ENCODE measurements at places on chromosomes 11 and 22.

DNA sequence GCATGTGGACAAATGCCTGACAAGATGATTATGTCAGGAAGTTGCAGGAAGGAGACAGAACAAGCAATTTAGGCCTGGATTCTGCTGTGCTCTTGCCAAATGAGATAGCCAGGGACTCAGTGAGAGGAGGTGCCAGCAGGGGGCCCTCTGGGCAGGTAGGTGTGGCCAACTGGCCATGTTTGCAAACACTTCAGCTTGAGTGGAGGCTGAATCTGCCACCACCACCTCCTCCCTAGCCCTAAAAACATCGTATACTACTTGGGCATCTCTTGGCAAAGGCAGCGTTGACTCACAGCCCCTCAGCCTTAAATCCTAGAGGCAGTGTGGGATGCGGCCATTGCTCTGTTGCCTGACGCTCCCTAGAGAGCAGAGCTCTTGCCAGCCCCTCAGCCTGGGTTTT, 95.1 kb upstream of the PLET1 start:
- DNase-seq: no peak

DNA sequence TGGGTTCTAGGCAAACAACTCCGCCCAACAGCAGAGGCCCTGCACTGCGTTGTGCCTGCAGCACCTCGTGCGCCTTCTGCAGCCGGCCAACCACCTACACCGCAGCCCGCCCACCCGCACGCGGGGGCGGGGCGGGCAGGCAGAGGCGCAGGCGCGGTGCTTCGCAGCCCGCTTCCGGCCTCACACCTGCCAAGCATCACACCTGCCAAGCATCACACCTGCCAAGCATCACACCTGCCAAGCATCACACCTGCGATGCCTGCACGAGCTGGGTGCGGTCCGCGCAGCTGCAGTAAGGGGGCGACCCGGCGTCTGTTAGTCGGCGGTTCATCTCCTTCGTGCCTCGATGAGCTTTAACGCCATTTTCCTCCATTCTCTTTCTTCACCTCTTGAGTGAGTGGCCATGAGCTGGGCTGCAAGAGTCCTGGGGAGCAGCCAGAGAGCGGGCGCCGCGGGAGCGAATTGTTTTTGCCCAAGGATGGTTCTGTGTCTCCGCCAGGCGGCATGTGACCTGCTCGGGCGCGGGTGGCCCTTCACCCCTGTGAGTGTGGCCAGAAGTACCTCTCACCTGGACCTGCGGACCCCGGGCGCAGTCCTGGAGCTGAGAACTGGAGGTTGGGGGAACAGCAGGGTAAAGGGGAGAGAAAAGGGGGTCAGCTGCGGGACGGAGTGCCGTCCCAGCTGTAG, at the start of gene LDHAL6A:
Gene LDHAL6A (plus strand): TSS at position 171 of the 687 bp plus-strand sequence. CDS start 825 bp downstream, outside the sequence.
- no peak for DNase-seq

DNA sequence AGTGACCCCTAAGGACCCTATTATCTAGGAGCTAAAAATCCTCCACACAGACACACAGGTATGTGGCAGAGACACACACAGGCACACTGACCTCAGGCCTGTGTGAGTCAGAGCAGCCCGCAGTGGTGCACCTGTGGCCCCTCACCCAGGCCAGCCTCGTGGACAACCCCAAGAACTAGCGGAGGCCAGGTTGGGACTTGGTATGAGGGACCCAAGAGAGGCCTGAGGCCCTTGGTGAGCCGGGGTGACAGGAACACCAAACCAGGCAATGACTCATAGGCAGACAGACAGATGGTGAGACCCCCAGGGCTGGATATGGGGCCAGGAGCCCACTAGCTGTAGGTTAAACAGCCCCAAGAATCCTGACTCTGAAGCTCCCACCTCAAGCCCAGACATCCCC, 6.0 kb downstream of the CASTOR1 start:
- DNase-seq: no peak

DNA sequence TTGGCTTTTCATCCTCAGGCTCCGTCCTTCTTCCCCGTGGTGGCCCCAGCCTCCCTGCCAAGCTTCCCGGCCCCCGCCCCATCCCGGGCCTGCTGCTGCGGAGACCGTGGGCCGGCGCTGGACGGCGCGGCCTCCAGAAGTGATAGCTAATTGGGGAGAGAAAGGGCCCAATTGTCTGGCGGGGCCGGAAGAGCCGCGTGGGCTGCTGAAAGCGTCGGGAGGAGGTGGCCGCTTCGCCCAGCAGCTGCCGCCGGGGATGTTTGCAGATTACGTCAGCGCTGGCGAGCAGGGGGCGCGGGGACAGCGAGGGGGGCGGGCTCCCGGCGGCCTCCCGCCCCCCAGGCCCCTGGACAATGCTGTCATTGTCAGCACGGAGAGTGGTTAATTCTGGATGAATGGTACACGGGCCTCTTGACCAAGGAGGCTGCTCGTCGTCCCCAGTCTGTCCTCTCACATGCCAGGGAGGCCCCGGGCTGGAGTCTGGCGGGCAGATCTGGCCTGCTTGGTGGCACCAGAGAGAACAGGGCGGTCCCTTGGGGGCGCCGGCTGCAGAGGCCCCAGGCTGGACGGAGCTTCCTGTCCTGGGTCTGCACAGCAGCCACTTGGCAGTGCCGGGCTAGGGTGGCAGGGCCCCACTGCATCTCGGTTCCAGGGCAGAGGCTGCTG, 1.6 kb downstream of the SMIM38 start:
- no peak for DNase-seq

GRCh38 chr11:2194877-2195755, 23.5 kb upstream of the TH start:
- peak; percentile 37 for DNase-seq

DNA sequence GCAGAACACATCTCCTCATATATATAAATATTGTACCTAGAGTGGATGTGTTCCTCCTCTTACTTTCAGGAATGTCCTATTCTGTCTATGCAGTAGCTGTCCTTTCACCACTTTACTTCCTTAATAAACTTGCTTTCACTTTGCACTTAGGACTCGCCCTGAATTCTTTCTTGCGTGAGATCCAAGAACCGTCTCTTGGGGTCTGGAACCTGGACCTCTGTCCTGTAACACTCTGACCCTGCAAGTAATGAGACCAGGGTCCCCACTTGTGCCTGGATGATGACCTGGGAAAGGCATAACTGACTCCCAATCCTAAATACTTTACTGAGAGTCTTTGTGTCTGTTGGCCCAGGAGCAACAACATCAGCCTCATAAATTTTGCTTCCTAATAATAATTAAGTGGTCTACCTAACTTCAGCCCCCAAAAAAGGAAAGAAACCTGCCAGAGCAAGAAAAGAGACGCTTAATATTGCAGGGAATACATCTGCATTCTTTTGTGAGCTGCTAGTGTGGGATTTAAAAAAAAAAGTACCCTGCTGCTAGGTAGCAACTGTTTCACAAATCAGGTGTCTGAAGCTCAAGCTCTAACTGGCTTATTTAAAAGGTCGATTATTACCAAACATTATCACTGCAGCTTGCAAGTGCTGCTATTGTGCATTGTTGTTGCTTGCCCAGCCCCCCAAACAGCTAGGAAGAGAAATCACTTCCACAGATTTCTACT, 69.3 kb downstream of the FAM168A start:
- DNase-seq: no peak

- no peak for DNase-seq
These were observed 46.8 kb downstream of the TBX1 start for GRCh38 chr22:19807161-19807913.

- DNase-seq: no peak
These were observed 1116.0 kb downstream of the TBC1D22A start for GRCh38 chr22:47878460-47878859.

DNA sequence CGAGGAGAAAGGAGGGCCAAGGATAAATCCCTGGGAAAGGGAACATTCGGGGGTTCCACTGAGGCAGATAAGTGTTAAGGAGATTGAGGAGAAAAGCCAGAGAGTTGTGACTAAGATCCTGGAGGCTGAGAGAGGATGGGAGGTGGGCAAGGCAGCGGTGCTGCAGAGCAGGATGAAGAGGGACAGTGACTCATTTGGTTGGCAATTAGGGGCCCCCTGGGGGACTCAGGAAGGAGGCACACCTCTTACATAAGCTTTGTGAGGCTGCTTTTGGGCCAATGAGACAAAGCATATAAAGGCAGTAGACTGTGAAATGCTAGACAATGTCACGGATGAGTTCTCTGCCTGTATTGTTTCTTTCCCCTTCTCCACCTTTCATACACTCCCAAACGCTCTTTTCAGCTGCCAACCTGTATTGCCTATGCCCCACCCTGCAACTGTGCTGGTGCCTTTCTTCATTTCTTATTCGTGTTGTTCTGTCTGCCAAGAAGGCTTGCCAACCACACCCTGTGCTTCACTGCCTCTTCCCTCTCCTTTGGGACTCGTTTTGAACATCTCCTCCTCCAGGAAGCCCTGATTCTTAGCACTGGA, 246.8 kb upstream of the KIRREL3 start:
- no peak for DNase-seq

- DNase-seq: no peak
These were observed 6.8 kb upstream of the GGA1 start for GRCh38 chr22:37601540-37602442.

- no peak for DNase-seq
These were observed 12.0 kb downstream of the PRSS23 start for GRCh38 chr11:86812322-86812670.

DNA sequence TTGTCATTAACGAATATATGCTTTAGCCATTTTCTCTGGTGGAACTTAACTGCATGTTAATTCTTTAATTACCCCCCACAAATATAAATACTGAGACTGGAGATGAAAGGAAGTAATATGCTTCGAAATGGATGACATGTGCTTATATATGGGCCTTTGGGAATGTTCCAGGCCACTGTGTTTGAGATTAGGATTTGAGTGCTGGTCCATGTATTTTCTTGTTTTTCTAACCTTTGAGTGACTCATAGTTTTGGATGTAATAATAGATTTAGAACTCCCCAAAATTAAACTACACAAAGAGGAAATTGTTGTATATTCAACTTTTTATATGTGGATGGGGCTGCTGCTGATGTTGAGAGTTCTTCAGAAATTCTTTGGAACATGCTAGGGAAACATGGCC, 54.2 kb downstream of the EXT2 start:
- DNase-seq: no peak

DNA sequence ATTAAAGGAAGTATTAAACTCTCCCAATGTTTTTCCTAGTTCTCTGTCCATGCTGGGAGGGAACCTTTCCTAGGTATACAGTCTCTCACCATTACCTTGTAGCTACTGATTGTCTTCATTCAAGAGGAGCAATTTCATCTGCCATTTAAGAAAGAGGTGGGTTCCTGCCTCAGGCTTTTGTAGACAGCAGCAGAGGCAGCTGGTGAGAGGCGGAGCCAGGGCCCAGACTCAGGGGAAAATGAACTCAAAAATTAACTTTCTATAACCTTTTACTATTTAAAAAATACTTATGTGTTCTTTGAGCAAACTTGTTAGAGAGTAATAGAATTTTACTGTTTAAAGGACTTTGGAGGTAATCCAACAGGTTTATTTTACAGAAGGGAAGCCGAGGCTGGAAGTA, 133.0 kb downstream of the SNX19 start:
- DNase-seq: no peak

GRCh38 chr22:48742556-48743343, 1084.9 kb downstream of the BRD1 start:
- DNase-seq: no peak

DNA sequence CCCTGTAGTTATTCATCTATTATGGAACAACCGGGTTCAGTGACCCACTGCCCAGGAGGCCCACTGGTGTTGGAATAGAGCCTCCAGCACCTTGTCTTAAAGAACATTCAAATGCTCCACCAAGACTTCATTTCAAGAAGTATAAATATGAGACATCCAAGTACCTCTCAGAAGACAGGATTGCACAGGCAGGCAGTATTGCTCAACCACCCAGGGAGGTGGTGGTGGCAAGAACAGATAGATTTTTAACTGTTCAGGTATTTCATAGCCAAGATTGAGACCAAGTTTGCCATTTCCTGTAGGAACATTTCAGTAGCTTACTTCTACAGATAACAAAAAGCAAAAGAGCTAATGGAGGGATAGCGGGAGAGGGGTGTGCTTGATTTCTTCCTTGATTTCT, 78.7 kb downstream of the COMMD9 start:
- no peak for DNase-seq

Data from stimulated activated CD8-positive, alpha-beta memory T cell treated with anti-CD3 and anti-CD28 coated beads, Interleukin-7, amount 100 ng/mL, for 24 hours (primary cell).